Fibroblast of the conjunctiva (primary cell): ENCODE measurements at places on chromosomes 11 and 22.
A peak's percentile ranks its signal among the peaks of the same experiment; 100 is the strongest.

DNA sequence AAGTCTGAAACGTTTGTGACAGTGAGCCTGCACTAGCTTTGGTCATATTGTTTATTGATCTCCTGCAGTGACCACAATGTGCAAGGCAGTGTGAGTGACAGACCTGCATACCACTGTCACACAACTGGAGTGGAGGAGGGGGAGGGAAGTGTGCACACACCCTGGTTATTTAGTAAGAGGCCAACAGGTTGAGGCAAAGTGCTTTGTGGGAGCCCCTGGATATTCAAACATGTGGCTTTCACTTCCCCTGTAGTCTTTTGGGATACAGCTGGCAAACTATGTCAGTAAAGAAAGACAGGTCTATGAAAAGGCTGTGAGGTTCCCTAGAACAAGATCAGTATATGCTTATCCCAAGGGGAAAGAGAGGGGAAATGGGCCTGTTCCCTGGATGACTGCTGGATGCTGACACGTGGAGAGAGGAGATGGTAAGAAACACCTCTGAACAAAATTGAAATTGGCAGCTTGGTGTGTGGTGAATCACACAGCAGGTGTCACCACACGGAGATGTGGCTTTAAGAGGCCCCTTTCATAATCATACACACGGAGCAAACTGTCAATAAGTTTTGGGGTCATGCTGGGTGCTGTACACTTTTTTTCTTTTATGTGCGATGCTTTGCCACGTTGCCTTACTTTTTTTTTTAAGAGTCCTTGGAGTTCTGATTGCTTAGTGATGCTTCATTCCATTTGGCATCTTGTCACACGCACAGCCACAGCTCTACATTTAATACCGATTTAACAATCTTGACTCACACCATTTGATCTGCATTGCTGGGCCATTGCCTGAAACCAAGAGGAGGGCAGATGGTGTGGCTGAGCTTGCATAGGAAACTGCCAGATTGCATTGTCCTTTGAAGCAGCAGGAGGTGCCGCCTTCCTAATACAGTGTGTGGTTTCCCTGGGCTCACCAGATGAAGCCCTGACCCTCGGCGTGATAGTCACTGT, 11.3 kb downstream of the OSBP2 start:
- DNase-seq, result peak; percentile 43

DNA sequence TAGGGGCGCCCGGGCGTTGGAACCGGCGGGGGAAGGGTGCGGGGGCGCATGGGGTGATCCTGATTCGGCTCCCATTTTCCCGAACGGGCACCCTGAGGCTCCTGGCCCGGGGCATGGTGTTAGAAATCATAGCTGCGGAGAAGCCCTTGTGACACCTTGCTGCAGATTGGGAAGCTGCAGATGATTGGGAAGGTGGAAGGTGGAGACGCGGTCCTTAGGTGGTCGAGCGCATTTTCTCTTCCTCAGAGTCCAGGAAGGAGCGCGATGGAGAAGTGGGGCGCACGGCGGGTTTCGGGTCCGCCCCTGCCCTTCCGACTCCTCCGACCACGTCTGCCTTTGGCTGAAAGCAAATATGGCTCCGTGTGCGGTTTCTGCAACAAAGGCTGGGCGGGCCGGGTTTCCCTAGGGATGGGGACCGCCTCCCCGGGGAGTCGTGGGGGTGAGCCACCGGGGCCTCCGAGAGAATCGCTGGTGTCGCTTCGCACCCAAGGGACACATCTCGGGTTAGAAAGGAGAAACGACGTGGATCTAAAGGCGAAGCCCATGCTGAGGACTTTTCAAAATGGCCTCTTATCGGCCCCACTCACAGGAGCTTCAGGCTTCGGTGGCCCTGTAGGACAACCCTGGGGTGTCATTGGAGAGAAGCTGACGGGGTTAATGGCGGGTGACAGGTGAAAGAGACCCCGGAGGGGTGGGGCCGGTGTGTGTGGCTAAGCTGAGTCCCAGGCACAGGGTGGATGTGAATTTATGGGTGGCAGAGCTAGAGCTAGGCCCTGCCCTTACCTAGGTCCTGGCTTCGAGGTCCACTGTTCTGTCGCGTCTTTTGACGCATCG, 707 bp upstream of the FTH1 start:
- DNase-seq, result no peak

DNA sequence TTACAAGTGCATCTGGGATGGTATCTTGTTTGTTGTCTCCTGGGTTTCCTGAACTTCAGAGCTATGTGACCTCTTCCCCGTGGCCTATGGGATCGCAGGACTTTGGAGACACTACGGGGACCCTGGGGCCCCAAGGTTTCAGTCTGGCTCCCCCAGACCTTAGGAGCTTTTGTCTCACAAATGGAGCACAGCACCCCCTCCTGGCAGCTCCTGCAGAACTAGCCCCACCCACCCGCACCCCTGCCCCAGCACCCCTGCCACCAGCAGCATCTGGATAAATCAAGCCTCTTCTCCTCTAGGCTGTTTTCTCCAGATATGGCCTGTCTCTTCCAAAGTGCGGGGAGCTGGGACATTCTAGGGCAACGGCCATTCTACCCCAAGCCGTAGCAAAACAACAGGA, 10.4 kb downstream of the RCOR2 start:
- DNase-seq, result no peak

DNA sequence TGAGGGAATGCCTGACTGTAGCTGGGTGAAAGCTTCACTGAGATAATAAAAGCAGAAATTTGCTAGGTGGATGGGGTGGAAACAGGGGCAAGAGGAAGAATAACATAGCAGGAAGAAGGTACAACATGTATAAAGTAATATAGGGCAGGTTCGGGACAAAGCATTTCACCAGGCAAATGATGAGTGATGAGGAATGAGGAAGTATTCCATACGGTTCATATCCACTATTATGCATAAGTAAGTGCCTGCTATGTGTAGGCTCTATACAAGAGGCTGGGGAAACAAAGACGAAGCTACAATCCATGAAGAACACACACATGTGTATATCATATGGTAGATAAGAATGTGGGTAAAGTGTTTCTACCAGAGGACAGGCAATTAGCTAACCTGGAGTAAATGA, 7.9 kb downstream of the NDUFC2 start:
- DNase-seq, result no peak

DNA sequence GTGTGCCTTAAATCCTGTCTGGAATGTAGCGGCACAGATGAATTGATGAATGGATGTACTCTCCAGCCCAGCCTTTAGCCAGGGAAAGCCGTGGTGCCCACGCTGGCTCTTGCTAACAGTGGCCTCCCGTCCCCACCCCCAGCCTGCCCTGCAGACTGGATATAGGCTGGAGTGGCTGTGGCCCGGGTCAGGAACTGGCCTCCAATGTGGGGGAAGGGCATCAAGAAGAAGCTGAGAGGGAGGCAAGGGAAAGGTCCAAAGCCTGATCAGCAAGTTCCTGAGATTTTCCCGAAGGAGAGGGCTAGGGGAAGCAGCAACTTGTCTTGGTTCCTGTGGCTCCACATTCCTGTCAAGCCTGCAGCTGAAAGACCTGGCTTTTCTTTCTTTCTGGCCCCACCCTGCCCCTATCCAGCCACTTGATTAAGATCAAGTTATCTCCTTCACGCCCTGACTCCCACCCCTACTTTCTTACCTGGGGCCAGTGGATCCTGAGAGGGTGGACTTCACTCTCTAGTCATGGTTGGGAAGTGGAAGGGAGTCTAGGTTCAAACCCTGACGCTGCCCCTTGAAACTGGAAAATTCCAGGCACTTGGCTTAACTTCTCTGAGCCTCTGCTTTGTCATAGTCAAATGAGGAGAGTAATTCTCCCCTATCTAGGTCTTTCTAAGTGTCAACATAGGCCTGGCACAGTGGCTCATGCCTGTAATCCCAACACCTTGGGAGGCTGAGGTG, 11.0 kb upstream of the MICALL1 start:
- no peak for DNase-seq

DNA sequence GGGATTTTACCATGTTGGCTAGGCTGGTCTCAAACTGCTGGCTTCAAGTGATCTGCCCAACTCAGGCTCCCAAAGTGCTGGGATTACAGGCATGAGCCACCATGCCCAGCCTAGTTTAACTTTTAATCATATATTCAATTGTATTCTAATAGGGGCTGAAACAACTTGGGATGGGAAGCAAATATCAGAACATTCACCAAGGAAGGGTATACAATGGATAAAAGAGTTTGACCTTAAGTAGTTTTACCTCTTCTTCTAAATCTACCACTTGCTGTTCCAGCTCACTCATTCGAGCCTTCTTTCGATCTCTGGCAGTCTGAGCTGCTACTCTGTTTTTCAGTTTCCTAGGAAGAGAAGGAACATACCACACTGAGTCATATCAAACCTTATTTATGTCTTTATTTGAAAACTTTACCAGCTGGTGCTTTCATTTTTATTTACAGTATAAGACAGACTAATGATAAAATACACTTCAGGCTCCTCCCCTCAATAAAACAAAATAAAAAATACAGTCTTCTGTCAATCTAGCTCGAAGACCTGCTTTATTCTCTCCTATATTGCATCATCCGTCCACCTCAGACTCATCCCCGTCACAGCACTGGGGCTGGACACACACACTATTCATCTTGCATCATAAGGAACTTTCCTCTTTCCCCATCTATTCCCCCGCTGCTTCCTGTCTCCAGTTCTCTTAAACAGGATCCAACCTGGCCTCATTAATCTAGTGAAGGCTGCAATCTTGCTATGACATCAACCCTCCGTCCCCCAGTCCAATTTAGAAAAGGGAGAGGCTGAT, 1.4 kb downstream of the XBP1 start:
- peak; percentile 97 for DNase-seq

- DNase-seq, result no peak
Observed at GRCh38 chr11:121570453-121570852, 117.7 kb upstream of the SORL1-AS1 start.

DNA sequence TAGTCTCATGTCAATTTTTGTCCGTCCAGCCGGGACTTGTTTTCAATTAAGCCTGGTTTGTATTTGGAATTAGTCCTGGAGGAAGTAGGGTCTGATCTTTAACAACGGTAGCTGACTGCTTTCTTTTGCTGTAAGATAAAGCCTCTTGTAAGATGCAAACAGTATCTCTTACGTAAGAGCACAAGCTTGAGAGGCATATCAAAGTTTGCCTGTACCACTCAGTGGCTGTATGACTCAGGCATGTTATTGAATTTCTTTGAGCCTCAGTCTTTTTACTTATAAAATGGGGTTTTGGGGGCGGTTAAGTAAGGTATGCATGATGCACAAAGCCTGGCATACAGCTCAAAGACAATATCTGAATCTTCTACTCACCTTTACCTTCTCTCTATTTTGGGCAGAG, 198.4 kb upstream of the NARS2 start:
- DNase-seq, result no peak

DNA sequence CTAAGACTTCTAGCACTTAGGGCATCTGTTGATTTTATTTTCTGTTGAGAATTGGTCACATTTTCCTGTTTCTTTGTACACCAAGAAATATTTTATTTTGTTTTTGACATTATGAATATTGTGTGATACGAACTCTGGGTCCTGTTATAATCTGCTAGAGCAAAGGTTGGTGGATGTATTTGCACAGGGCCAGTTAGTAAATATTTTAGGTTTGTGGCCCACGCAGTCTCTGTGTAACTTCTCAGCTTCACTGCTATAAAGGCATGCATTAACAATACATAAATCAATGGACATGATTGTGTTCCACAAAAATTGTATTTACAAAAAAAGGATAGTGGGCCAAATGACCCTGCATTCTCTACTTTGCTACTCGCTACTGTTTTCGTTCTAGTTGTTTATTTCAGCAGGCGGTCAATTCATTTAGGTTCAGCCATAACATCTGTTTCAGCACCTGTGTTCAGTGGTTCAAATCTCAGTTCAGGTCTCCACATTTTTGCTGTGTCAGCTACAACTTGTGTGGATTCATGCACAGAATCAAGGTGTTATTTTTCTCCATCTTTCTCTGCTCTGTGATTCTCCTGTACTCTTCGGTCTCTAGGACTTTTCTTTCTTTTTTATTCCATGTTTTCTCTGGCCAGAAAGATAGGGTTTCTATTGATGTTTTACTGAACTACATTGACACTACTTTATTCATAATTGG, 786.2 kb downstream of the ETS1 start:
- DNase-seq, result no peak

- no peak for DNase-seq
Observed at GRCh38 chr11:78080818-78081495, 1.3 kb upstream of the NDUFC2 start.

- no peak for DNase-seq
Observed at GRCh38 chr22:45273452-45274075, 11.2 kb upstream of the UPK3A start.

- no peak for DNase-seq
Observed at GRCh38 chr11:102662607-102663006, 37.5 kb upstream of the MMP20 start.

DNA sequence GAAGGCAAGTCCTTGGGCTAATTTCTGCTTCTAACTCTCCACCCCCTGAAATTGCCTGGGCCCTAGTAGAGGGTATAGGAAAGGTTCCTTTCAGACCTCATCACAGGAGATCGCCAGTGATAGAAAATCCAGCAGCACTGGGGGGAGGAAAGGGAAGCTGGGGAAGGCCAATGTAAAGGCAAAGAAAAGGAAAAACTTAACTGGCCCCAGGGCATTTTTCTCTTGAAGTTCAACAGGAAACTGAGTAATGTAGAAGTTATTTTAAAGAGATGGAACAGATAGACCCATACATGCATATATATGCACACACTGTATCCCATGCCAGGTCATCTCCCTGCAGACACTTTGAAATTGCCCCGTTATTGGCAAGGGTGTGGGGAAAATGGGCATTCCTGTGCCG, 134.0 kb downstream of the TRIM44 start:
- no peak for DNase-seq

- no peak for DNase-seq
Observed at GRCh38 chr22:48452766-48453165, 1374.9 kb downstream of the BRD1 start.

DNA sequence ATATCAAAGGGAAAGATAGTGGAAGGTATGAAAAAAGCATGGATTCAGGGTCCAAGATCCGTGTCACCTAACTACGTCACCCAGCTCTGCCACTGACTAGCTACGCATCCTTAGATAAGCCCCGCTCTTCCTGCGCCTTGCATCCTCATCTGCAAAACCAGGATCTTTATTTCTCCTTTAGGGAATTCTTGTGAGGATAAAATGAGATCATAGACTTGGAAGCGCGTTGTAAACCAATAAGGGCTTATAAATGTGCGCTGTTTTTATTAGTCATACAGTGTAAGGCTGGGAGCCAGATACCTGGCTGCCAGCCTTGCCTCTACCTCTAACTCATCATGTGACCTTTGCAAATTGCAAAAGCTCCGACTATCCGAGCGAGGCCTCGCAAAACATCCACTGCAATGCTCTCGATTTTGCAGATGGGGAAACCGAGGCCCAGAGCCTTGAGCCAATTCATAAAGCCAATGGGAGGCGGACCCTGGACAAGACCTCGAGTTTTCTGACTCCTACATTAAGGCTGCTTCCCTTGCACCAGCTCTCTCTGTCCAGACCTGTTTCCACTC, 753 bp downstream of the PRPF19 start:
- DNase-seq, result no peak
